ENCODE measurements at places on chromosomes 5 and 9.

DNA sequence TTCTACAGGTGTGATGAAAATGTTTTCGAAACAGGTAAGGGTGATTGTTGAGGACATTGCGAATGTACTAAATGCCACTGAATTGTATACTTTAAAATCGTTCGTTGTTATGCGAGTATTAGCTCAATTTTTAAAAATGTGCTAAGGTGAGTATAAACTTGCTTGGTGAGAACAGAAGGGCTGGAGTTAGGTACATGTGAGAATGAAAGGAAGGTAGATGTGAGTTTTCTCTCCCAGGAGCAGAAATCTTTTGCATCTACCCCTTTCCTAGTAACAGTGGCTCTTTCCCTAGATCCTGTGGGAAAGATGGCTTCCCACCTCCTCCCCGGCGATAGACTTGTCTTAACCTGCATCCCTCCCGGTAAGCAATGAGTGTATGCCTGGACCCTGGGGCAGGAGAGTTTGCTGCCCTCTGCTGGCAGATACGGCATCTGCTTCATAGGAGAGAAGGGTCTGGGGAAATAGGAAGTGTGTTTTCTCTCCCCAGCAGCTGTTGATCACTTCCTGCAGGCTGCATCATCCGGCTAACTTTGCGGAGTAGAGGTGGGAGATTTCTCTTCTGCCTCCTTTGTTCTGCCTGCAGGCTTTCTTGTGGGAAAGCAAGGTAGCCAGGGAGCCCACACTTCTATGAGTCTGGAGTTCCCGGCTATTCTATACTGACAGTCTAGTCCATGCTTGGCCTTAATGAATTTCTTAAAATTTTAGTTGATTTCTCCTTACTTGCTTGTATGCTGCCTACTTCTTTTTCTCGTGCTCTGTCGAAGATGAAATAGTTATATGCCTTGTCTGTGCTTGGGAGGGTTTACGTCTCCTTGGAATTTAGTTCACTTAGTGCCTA lies 373.3 kb upstream of the SEMA6A start:
- peak; percentile 27 for DNase-seq

DNA sequence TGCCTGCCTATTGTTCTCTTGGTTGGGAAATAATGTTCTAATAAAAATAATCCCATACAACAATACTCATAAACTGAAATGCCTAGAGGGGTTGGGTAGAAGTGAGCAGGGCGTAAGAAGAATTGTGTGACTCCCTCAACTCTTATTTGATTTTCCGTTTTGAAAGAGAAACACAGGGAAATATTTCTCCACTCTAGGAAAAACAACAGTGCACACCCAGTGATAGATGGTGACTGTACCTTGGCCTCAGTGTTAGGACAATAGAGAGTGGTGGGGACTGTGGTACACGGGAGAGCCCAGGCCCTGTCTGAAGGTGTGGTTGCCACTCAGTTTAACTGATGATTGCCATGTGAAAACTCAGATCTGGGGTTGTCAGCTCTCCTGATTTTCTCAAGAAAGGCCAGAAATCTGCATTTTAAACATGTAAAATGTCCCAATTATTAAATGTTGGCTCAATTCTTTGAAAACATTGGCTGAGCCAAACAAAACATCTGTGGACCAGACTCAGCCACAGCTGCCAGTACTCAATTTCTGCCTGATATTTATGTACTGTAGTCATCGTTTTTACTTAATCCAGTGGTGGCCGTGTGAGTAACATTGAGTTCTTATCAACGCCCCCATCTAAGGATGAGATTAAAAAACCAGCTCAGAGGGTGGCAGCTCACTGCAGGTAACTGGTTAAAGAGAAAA lies 103.8 kb upstream of the ZNF618 start:
- DNase-seq = no peak

GRCh38 chr5:17135050-17135449 lies 82.4 kb upstream of the BASP1 start:
- no peak for DNase-seq

DNA sequence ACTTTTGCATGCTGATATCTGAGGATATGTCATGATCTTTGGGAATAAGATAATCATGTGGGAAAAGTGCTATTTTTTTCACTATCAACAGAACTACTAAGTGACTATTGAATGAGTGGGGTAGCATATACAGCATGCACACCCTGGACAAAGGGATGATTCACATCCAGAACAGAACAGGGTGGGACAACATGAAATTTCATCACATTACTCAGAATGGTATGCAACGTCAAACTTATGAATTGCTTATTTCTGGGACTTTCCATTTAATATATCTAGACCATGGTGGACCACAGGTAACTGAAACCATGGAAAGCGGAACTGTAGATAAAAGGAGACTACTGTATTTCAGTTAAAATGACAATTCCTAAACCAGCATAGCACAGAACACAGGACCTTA lies 370.0 kb downstream of the HINT1 start:
- no peak for DNase-seq

DNA sequence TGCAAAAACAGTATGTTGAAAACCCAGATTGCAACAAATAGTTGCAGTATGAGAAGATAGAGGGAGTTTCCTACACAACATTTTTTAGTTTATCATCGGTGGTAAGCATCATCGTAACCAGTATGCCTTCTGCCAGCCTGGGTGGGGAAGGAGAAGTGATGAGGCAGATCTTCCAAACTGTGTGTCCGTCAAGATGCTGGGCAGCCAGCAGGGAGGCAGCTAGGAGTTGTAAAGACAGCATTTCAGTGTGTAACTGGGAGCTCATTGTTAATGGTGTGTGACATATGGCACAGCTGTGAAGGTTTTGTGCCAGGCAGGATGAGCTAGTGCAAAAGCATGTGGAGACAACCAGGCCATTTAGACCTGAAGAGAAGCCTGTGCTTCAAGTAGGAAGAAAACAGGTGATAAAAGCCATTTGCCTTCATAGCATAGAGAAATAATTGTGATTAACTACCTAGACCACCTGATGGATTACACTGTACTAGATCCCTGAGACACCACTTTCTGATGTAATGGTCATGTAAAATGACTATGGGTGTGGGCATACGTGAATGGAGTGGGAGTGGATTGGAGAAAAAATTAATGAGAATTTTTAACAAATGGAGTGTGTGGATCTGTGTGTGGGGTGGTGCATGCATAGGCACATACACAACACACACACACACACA lies 347.0 kb upstream of the ADAMTSL1 start:
- DNase-seq = no peak

All from stimulated activated CD4-positive, alpha-beta T cell treated with anti-CD3 and anti-CD28 coated beads, Interleukin-15, amount 100 ng/mL, for 1 hour (primary cell).